Neural cell (in vitro differentiated cells): ENCODE measurements at places on chromosomes 2 and 18. TPM values are rescaled to one million over a fixed set of nuclear protein-coding genes. Genes with fewer than 3 reads are reported as not detected.

The CNNM3 gene
- 9.5 and 9.6 TPM in 2 replicates for polyA plus RNA-seq

The FAHD2B gene
- polyA plus RNA-seq, result 17.3 and 23.8 TPM in 2 replicates

The TCF23 gene
- not detected in 2 replicates for polyA plus RNA-seq

The CGREF1 gene
- polyA plus RNA-seq, result 24.5 and 33.7 TPM in 2 replicates

The NTSR2 gene
- polyA plus RNA-seq, result not detected in 2 replicates

The MFSD2B gene
- 0.27 and 0.70 TPM in 2 replicates for polyA plus RNA-seq

The ABCB11 gene
- polyA plus RNA-seq, result not detected in 2 replicates

The PSD4 gene
- 0.30 and 0.67 TPM in 2 replicates for polyA plus RNA-seq

The CCDC121 gene
- polyA plus RNA-seq, result 2.2 and 3.0 TPM in 2 replicates

The KYNU gene
- 0.18 and 0.25 TPM in 2 replicates for polyA plus RNA-seq

The RAX gene
- polyA plus RNA-seq, result not detected in 2 replicates

The STAT4 gene
- 3.7 and 5.1 TPM in 2 replicates for polyA plus RNA-seq

The C18orf54 gene
- polyA plus RNA-seq, result 2.2 and 2.3 TPM in 2 replicates

The CHRNA1 gene
- polyA plus RNA-seq, result not detected in 2 replicates

The TEKT4 gene
- polyA plus RNA-seq, result not detected in 2 replicates

The ADAM23 gene
- 55.0 and 75.2 TPM in 2 replicates for polyA plus RNA-seq

The SP100 gene
- not detected in 2 replicates for polyA plus RNA-seq

The KCNK3 gene
- polyA plus RNA-seq, result 12.9 and 14.0 TPM in 2 replicates

The ITPRIPL1 gene
- polyA plus RNA-seq, result not detected in 2 replicates

The MALL gene
- not detected in 2 replicates for polyA plus RNA-seq

The AGXT gene
- not detected in 2 replicates for polyA plus RNA-seq

The DES gene
- polyA plus RNA-seq, result not detected in 2 replicates

The PRR30 gene
- polyA plus RNA-seq, result not detected in 2 replicates

The SLC9A4 gene
- polyA plus RNA-seq, result 0.06 and 0.15 TPM in 2 replicates

The TLX2 gene
- polyA plus RNA-seq, result not detected in 2 replicates

The RNF103 gene
- 22.0 and 24.1 TPM in 2 replicates for polyA plus RNA-seq

The LYPD6B gene
- polyA plus RNA-seq, result 0.68 and 7.7 TPM in 2 replicates

The COLEC12 gene
- 0.42 and 0.76 TPM in 2 replicates for polyA plus RNA-seq

The FBXO48 gene
- 0.45 and 1.1 TPM in 2 replicates for polyA plus RNA-seq

The FSIP2 gene
- polyA plus RNA-seq, result 11.0 and 12.2 TPM in 2 replicates

The KIF1A gene
- 63.4 and 89.2 TPM in 2 replicates for polyA plus RNA-seq

The IL1B gene
- not detected in 2 replicates for polyA plus RNA-seq
